ENCODE measurements at places on chromosomes 16 and 17.

DNA sequence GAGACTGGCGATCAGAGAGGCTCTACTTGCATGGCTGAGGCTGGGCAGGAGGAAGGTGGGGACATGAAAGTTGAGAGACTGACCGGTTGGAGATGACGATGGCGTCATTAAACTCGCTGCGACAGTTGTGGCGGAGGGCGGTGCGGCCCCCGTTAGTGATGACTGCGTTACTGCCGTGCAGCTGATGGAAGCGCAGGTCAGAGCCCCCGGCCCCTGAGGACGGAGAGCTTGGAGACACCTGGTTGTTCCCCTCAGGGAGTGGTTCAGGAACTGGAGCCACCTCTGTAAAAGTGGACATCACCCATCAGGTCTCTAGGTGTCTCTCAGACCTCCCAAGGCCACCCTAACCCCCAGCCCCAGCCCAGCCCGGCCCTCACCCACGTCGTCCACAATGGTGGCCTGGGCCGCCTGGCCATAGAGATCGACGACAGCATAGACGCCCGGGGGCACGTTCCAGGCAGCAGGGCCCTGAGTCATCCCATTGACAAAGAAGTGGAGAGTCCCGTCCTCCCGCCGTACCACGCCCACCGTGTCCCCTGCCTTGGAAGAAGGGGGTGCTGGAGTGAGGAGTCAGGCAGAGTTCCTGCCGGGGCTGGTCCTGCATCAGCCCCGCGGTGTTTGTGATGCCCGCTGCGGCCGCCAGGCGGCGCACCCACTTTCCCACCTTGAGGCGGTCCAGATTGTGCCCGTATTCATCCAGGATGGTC lies 5.3 kb downstream of the NEURL4 start:
- no peak for DNase-seq

DNA sequence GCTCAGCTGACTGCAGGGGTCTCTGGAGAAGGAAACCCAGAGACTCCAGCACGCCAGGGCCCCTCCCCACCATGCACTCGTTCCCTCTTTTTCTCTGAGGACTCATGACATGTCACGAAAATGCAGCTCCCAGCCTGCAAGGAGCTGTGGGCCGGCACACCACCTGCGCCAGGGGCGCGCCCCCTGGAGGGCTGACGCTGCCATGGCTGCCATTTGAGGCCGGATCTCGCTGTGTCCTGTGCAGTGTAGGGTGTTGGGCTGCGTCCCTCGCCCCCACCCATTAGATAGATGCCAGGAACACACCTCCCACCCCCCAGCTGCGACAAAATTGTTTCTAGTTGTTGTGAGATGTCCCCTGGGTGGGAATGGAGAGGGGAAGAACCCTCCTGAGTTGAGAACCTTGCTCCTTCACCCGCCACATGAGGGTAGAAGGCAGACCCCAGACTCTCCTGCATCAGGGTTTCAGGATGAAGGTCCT lies 8.2 kb downstream of the SYNGR2 start:
- peak; percentile 26 for DNase-seq

DNA sequence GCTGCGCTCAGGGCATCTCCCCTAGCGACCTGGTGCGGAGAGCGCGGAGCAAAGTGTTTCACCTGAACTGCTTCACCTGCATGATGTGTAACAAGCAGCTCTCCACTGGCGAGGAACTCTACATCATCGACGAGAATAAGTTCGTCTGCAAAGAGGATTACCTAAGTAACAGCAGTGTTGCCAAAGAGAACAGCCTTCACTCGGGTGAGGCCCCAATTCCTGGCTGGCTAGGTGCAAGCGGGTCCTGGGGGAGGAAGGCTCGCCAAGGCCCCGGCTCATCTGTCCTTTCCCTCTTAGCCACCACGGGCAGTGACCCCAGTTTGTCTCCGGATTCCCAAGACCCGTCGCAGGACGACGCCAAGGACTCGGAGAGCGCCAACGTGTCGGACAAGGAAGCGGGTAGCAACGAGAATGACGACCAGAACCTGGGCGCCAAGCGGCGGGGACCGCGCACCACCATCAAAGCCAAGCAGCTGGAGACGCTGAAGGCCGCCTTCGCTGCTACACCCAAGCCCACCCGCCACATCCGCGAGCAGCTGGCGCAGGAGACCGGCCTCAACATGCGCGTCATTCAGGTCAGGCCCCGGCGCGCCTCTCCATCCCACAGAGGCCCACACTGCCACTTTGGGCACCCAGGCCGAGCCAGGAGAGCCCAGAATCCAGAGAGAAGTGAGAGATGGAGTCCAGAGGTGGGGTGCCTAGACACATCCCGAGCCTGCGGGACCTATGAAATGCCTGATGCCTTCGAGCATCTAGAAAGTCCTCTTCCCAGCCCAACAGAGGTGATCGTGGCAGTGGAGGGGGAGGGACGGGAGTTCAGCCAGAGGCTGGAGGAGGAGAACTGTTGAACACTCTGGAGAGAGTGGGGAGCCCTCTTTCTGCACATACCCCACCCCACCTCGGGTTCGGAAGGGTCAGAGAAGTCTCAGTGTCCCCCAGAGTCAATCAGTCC lies 3.3 kb downstream of the LHX1 start:
- no peak for DNase-seq

DNA sequence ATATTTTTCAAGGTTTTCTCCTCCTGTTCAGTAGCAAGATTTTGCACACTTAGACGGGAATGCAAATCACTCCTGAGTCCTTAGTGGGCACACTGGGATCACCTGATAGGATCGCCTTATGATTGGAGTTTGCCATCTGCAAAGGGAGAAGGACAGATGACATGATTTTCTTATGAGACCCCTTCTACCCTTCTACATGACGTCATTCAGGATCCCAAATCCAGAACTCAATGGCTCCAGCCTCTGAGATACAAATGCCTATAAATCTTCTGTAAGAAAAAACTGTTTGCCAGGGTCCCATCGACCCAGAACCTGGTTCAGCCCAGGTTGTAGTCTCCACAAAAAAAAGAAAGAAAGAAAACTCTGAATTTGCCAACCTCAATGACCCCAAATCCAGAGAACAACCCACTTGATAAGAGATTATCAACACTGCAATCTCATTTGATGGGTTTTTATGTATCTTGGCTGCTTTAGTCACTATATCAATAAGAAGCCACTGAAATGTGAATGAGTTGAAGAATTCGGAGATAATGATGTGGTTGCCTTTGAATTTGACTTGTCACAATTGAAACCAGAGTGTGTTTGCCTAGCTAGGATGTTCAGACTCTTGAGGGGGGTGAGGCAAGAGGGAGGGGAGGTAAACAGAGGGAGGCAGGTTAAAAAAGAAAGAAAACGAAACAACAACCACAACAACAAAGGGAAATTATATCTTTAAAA lies 6.7 kb downstream of the ZNF423 start:
- DNase-seq = no peak

- DNase-seq = no peak
Measured at GRCh38 chr17:72471296-72471695, 350.5 kb downstream of the SOX9 start.

DNA sequence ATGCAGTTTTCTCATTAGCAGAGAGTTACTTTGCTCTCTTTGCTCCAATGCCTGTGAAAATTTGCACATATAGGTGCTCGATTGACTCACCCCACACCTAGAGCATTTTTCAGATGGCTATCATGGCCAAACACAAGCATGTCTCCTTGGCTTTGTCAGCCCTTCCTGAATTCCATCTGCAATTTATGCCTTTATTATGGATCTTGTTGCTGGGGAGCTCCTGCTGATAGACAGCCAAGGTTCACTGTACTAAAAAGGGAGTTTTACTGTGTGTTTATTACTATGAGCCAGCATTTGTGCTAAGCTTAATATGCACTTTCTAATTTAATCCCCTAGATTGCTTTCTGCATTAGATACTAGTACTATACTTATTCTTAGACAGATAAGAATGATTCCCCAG lies 93.3 kb downstream of the TOX3 start:
- DNase-seq = no peak

- no peak for DNase-seq
Measured at GRCh38 chr17:47660064-47660492, 10.4 kb downstream of the KPNB1 start.

GRCh38 chr16:55981557-55981956 lies 106.4 kb upstream of the CES5A start:
- DNase-seq = no peak

GRCh38 chr17:82884341-82884969 lies 44.6 kb upstream of the ZNF750 start:
- no peak for DNase-seq

- DNase-seq = no peak
Measured at GRCh38 chr16:81515281-81515680, 70.7 kb downstream of the CMIP start.

DNA sequence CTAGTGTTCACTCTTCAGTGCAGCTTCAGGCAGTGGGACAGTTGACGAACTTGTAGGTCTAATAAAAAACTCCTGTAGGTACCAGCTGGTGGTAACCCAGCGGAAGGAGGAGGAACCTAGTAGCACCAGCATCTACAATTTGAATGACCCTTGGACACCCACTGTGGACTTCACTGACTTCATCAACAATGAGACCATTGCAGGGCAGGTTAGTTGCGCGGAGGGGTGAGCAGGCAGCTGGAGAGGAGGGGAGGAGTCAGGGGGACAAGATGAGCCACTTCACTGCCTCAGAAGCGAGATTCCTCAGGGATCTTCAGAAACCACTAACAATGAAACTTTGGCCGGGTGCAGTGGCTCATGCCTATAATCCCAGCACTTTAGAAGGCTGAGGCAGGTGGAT lies 22.3 kb downstream of the AOC3 start:
- DNase-seq = no peak

- DNase-seq = no peak
Measured at GRCh38 chr16:5837007-5837670, 739.5 kb upstream of the EEF2KMT start.

GRCh38 chr17:51056813-51057510 lies 63.7 kb downstream of the SPAG9 start:
- DNase-seq = peak; percentile 99
